Activated T-helper 1 cell treated with anti-CD3 and anti-CD28 coated beads, Interleukin-12 subunit alpha, Interleukin-12 subunit beta, Interleukin-2, Interleukin-4 antibody, amounts not matched to agents 30 ng/mL and 10 ng/mL and 1 ng/mL, durations not matched to agents 14 hours and 24 hours and 36 hours (primary cell): ENCODE measurements at places on chromosomes 2 and 18.

- DNase-seq = peak; percentile 28
Observed at GRCh38 chr2:102473020-102473419, at the start of gene SLC9A4. Gene SLC9A4 (plus strand): TSS chr2:102473226. CDS start chr2:102473760, 534 bp downstream.

- no peak for DNase-seq
Observed at GRCh38 chr2:188322569-188323551, 31.2 kb downstream of the GULP1 start.

DNA sequence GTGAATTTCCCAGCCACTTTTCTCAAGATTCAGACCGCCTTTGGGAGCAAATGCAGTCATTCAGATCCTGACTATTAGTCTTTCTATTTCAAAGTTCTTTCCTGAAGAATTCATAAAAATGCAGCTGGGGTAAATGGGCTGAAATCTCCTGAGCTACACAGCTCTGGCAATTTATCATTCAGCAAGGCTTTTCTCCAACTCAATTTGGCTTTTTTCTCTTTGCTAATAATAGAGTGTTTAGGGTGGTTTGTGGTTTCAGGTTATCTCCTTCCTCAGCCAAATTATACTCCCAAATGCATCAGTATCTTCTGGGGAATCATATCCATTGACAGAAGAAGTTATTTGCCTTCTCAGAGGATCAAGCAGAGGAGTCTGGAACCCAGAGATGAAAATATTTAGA lies 282.4 kb upstream of the SLC14A2 start:
- no peak for DNase-seq

GRCh38 chr2:183057333-183057985 lies 19.2 kb upstream of the NCKAP1 start:
- DNase-seq = no peak

DNA sequence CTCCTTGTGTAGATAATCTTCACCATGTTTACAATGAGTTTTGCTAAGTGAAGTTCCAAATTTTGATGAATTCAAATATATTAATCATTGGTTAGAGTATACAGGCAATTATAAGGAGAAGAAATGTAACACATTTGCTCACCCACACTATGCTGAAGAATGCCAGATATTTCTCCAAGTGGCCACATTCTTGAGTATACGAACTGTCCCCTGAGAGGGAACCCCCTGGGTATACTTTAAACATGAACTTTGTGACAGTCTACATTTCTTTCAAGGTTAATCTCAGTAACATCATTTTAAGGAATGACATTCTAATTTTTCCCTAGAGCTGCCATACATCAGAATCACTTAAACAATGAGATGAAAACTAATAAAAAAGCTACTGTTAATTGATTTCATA lies 39.8 kb upstream of the CDKL4 start:
- no peak for DNase-seq
